ENCODE measurements at places on chromosomes 1 and 21.

DNA sequence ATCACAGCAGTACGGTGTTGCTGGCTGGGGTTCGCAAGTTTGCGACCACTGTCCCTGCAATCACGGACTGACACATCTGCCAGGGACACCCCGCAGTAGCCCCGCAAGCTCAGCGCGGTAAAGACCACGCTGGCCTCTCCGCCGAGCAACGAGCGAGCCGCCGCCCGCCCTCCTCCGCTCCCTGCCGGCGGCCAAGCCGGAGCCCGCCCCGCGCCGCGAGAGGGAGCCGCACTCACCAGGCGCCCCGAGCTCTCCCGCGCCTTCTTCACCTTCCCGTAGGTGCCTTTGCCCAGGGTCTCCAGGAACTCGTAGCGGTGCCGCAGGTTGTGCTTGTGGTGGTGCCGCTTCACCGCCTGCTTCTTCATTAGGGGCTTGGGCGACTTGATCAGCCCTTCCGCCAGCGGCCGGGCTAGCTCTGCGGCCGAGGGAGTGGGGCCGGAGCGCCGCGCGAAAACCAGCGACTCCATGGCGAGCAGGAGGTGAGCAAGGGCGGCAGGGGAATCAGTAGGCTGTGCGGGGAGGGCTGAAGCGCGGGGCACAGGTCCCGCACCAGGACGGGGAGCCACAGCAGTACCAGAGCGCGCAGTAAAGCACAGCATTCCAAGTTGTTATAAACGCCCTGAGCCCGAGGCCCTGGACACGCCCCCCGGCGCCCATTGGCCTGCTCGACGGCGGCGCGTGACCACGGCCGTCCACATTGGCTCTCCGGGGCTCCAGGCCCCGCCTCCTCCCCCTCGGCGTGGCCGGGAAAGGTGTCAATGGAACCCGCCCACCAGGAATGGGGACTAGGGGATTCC is at the start of gene NUAK2:
TSS of gene NUAK2 (minus strand) at position 584 of the 797 bp plus-strand sequence. CDS start at position 467, 117 bp downstream.
- DNase-seq = peak; percentile 70

DNA sequence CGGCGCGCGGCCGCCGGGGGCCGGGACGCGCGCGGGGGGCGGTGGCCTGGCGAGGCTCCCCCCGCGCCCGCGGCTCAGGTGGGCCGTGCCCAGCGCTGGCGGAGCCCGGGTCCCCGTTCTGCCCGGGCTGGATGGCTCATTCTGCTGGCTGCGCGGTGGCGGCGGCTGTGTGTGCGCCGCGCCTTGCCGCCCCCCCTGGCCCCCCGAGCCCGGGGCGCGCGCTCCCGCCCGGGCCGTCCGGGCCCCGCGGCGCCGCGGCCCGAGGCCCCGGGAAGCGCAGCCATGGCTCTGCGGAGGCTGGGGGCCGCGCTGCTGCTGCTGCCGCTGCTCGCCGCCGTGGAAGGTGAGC is at the start of gene EPHB2:
TSS of gene EPHB2 (plus strand) at position 139 of the 349 bp plus-strand sequence. CDS start at position 283, 144 bp downstream.
- no peak for DNase-seq

DNA sequence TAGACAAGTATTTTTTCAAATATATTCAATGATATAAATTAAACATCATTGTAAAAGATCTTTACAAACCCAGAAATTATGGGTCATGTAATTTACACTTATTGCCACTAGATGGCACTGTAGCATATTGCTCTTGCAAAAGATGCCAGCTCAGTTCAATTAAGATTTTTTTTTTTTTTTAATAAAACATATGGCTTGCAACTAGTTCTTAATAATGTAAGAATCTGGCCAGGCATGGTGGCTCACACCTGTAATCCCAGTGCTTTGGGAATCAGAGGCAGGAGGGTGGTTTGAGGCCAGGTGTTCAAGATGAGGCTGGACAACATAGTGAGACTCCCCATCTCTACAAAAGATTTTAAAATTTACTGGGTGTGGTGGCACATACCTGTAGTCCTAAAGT is 49.4 kb upstream of the DESI2 start:
- DNase-seq = no peak

DNA sequence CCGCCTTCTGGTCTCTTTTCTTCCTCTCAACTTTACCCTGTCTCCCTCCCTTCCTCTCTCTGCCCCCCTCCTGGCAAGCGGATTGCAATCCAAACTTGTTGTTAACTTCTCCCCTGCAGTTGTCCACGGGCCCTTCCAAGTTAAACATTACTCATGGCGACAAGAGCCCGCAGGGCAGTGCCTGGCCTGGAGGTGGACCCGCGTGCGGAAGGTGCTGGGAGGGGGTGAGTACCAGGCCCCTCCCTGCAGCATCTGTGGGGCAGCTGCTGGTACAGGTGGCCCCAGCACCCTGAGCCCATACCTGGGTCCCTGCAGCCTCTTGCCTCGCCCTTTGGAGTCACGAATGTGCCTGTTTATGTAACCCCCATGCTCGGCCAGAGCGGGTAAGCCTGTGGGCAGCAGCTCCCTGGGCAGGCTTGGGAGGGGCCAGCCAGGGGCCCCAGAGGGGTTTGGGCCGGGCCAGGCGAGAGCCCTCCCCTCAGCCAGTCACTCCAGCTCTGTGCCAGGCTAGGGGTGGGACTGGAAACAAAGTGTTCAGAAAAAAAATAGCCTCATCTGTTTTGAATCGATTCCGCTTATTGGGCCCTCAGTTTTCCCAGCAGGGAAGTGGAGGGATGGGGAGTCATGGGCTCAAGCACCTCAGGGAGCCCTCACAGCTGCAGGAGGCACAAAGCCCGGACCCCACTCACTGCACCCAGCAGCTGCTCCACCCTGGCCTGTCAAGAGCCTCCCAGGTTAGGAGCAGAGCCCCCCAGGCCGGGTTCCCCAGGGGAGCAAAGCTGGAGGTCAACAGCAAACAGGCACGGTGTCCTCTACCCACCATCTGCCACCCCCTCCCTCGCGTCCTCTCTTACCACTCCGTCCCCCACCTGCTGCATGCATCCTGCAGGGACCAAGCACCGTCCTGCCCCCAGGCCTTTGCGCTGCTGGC is 14.0 kb upstream of the FAAP20 start:
- DNase-seq = no peak

DNA sequence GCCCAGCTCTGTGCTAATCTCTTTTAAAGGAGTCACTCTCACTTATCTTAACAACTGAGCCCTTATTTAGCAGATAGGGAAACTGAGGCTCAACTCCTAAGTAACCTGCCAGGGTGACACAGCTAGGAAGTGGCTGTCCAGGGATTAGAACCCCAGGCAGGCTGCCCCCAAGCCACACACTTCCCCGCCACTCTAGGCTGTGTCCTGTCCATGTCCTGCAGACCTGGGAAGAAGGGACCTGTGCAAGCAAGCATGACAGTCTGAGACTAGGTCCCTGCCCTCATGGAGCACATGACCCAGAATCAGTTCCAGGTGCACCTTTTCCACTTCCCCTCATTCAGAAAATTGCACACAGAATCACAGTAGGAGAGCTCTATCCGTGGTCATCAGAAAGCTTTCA is 12.2 kb downstream of the KIAA1614 start:
- DNase-seq = no peak

DNA sequence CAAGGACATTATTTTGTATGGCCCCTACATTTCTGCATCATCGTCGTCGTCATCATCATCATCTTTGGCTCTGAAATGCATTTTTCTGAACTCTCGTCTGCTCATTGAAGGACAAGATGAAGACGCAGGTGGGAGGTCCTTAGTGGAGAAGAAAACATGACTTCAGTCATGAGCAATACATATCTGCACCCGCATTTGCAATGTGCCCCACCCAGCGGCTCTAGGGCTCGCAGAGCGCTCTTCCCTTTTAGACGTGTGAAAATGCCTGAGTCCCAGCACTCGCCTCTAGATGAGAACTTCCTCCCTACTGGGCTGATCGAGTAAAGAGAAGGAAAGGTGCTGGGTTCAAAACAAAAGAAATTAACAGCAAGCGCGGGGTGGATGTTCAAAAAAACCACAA is 10.1 kb downstream of the C1orf174 start:
- DNase-seq = no peak

GRCh38 chr1:248900637-248901036 is 5.4 kb upstream of the PGBD2 start:
- DNase-seq = no peak

- DNase-seq = no peak
These were observed 12.1 kb downstream of the CD34 start for GRCh38 chr1:207898836-207899235.

DNA sequence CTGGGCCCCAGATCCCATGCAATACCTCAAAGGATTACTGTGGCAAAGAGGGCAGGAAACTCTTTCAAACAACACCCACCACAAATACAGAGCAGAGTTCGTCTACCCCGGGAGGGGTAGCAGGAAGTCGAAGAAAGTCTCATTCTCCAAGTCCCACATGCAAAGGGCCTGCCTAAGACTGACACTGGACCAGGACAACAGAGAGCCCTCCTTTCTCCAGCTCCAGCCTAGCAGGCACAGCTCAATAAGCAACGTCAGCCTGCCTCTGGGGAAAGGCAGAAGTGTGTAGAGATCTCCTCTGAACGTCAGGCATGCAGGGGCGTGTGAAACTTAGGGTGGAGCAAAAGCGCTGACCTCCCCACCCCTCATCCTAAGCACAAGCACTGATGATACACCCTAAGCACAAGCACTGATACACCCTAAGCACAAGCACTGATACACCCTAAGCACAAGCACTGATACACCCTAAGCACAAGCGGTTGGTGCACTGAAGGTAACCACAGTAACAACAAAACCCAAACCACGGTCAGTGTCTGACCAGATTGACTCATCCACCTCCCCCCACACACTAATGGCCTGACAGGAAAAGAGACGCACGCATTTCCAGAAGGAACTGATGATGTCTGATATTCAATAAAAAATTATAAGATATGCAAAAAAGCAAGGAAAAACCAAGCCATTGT is 1.3 kb downstream of the KRTAP12-3 start:
- DNase-seq = no peak

DNA sequence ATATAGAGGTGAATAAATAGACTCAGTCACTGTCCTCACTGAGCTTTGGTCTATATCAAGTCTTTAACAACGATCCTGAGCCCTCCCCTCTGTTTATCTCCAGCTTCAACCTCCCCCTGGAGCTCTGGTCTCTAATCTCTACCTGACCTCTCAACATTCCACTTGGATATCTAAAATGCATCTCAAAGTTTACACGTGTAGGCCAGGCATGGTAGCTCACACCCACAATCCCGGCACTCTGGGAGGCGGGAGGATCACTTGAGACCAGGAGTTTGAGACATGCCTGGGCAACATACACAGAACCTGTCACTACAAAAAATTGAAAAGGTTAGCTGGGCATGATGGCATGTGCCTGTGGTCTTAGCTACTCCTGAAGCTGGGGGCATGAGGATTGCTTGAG is 53.4 kb downstream of the GADD45A start:
- DNase-seq = no peak

- no peak for DNase-seq
These were observed 3.8 kb upstream of the KTI12 start for GRCh38 chr1:52037402-52037814.

DNA sequence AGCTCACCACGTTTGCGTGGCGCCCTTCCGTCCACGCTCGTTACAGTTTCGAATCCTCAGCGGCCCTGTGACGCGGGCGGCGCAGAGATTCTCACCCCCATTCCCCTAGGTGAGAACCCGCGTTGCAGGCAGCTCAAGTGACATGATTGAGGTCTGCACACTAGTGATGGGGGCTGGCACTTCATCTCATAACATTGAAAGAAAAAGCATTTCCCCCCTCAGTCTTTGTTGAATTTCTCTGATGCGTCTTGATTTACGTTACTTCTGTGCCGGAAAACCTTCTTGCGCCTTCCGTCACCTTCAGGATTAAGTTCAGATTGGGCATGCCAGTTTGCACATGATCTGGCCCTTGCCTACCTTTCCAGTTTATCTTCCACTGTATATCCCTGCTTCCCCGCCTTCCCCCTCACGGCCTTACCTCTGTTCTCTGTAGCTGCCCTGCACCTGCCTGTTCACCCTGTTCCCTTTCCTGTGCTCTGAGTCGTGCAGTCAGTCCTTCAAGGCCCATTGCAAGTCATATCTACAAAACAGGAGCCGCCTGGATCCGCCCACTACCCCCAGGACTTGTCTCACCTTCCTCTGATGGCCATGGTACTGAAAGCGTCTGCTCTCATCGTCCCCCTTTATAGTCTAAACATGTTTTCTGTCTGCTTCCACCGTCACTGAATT is 1.1 kb downstream of the CTPS1 start:
- peak; percentile 26 for DNase-seq

DNA sequence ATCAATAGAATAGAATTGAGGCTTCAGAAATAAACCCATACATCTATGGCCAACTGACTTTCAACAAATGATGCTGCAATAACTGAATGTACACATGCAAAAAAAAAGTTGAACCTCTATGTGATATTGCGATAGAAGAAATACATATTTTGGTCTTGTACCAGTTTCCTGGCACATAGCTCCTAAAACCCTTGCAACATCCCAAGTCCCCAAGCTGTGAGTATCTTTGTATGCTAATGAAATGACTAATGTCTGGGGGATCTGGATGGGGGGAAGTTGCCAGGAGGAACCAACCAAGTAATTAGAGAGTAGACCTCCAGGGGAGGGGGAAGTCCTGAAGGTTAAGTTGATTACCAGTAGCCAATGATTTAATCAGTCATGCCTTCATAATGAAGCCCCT is 24.4 kb downstream of the BLZF1 start:
- DNase-seq = no peak

GRCh38 chr1:177933881-177934280 is 36.0 kb downstream of the SEC16B start:
- DNase-seq = no peak

DNA sequence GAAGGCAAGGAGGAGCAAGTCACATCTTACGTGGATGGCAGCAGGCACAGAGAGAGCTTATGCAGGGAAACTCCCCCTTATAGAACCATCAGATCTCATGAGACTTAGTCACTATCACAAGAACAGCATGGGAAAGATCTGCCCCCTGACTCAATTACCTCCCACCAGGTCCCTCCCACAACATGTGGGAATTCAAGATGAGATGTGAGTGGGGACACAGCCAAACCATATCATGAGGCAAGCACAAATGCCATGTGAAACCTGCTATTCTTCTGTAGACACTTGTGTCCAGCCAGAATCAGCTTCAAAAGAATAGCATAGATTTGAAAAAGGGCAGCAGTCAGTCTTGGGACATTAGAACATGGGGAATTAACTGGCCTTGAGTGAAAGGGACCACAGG is 32.2 kb upstream of the UBE2U start:
- no peak for DNase-seq

- no peak for DNase-seq
These were observed 164.3 kb upstream of the GREM2 start for GRCh38 chr1:240776237-240776636.

- no peak for DNase-seq
These were observed 30.0 kb downstream of the TENT5C start for GRCh38 chr1:117635805-117636204.

GRCh38 chr1:240093120-240093961 is 1.7 kb downstream of the FMN2 start:
- no peak for DNase-seq

DNA sequence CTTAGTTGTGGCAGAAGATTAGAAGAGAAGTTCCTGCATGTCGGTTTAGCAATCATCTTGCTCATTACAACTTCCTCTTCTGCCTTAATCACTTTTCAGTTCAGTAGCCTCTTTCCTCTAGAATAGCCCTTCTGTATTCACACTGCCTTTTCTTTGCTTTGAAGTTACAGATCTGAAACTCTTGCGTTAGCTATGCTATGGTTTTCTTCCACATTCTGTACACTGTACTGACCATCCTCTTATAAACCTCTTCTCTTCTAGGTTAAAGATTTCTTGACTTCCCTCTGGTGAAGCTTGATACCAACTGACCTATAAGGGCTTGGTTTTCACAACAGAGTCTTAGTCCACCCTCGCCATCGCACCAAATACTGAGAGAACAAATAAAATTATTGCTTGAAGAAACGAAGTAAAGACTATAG is 35.0 kb downstream of the C21orf91 start:
- no peak for DNase-seq

GRCh38 chr1:13462682-13463081 is 51.1 kb downstream of the LRRC38 start:
- no peak for DNase-seq
